DND-41 (cell line): ENCODE measurements at places on chromosomes 6 and 20.
A peak's percentile ranks its signal among the peaks of the same experiment; 100 is the strongest.

GRCh38 chr6:170583756-170584180, 669 bp downstream of the PDCD2 start:
- peaks cover 49% of the 10 kb centered on the region for H3K36me3 ChIP-seq
- H3K27me3 ChIP-seq = no peaks in the 10 kb centered on the region
- peaks cover 28% of the 10 kb centered on the region for H3K4me1 ChIP-seq
- peak overlapping the region; percentile 73 for H3K4me3 ChIP-seq

- H3K4me1 ChIP-seq = no peaks in the 10 kb centered on the region
- no peak for DNase-seq
- H3K27ac ChIP-seq = no peak overlapping the region
- no peaks in the 10 kb centered on the region for H3K36me3 ChIP-seq
- H3K27me3 ChIP-seq = peaks cover 7% of the 10 kb centered on the region
These were observed 44.3 kb upstream of the BCLAF1 start for GRCh38 chr6:136333824-136334464.

GRCh38 chr6:125192610-125192930, 39.0 kb downstream of the TPD52L1 start:
- H3K27me3 ChIP-seq = no peaks in the 10 kb centered on the region
- DNase-seq = no peak
- no peaks in the 10 kb centered on the region for H3K36me3 ChIP-seq
- H3K27ac ChIP-seq = no peak overlapping the region
- H3K4me1 ChIP-seq = peaks cover 5% of the 10 kb centered on the region; the same call in 1 of the 2 replicates

- H3K4me1 ChIP-seq = peaks cover 16% of the 10 kb centered on the region
- peak overlapping the region; percentile 12; the same call in 1 of the 2 replicates for H3K4me3 ChIP-seq
- H3K27me3 ChIP-seq = no peaks in the 10 kb centered on the region
- H3K27ac ChIP-seq = peak overlapping the region; percentile 65
- DNase-seq = peak; percentile 74
These were observed 9.0 kb upstream of the HSP90AB1 start for GRCh38 chr6:44237813-44238433.

DNA sequence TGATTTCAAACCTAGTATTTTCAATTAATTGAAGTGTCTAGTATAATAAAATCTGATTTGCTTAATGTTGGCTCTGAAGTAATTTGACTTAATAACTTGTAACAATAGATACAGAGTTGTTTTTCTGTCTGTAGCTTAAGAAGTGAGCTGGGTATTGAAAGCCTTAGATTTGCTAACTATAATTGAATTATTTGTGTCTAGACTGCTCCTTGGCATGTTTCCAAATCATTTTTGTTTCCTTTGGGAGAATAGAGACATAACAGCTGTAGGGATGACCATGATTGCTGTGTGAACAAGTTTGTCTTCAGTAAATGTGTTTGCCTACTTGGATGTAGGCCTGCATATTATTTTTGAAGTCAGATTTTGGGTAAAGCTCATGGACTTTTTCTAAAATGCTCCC, 115.4 kb downstream of the SCAF8 start:
- no peak for DNase-seq
- H3K27me3 ChIP-seq = no peaks in the 10 kb centered on the region
- H3K4me1 ChIP-seq = no peaks in the 10 kb centered on the region
- H3K4me3 ChIP-seq = no peak overlapping the region
- H3K36me3 ChIP-seq = peaks cover 47% of the 10 kb centered on the region

DNA sequence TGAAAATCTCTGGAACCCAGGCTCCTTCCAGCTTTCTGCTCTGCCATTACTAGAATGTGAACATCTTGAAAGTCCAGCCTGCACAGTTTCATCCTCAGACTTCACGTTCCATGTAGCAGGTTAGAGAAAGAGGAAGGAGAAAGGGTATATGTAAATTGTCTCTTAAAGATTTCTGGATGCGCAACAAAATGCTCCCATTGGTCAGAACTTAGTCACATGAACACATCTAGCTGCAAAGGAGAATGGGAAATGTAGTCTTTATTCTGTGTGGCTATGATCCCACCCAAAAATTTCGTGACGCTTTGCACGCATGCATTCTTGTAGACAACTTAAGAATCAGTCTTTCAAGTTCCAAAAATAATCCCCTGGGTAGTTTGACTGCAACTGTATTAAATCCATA, 46.4 kb upstream of the CHD6 start:
- peaks cover 19% of the 10 kb centered on the region for H3K27me3 ChIP-seq
- H3K27ac ChIP-seq = no peak overlapping the region
- no peak overlapping the region for H3K4me3 ChIP-seq
- DNase-seq = no peak

- DNase-seq = no peak
- no peaks in the 10 kb centered on the region for H3K4me1 ChIP-seq
- H3K27me3 ChIP-seq = peaks cover 35% of the 10 kb centered on the region
- no peaks in the 10 kb centered on the region for H3K36me3 ChIP-seq
- no peak overlapping the region for H3K4me3 ChIP-seq
These were observed 7.1 kb downstream of the PAX1 start for GRCh38 chr20:21712443-21713059.

DNA sequence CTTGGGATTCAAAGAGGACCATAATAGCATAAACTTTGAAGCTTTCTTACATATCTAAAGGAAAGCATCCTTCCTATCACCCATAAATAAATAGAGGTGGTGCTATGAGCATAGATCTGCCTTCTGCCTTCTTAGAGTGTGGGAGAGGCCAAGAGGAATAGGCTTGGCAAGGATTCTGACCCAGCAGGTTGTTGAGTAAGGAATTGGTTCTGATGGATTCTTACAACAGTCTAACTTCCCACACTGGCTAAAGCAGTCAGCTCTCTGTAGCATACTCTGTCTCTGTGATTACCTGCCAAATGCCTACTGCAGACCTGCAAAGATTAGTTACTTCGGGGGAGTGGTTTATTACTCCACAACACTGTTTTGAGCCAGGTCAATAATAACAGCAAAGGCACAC, 198.0 kb upstream of the RAB32 start:
- H3K4me1 ChIP-seq = no peaks in the 10 kb centered on the region
- H3K27ac ChIP-seq = no peak overlapping the region
- no peaks in the 10 kb centered on the region for H3K36me3 ChIP-seq
- no peak overlapping the region for H3K4me3 ChIP-seq

DNA sequence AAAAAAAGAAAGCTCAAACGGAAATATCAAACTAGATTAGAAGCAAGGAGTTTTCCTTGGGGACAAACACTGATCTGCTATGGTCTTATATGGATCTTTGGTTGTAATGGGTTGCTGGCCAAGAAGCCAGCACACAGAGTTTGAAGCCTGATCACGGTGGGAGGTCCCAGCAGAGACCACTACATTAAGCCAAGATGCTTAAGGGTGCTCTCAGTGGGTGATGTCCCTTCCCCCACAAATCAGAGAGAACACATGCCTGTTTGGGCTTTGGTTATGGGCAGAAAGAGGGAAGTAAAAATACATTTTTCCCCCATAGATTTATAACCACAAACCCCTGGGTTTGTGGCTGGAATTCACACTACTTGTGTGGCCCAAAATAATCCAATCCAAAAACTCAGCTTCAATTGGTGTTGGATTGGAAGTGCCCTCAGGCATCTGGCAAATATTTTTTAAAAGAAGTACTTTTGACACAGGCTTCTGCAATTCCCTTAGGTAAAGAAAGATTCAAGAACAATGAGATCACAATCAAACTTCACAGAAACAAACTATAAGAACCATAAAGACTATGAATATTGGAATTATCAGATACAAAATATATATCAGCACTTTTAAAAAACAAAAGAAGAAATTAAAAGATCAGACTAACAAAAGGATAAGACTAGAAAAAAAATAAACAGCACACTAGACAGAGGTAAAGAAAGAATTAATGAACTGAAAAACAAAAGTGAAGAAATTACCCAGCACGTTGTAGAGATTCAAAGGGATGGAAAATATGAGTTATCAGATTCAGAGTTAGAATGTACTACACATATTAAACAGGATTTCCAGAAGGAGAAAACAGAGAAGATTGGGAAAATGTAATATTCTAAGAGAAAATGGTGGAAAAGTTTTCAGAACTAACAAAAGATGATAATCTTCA, 44.7 kb downstream of the ESF1 start:
- no peaks in the 10 kb centered on the region for H3K27me3 ChIP-seq
- peak overlapping the region; percentile 30; the same call in 1 of the 2 replicates for H3K27ac ChIP-seq
- no peaks in the 10 kb centered on the region; the same call in 1 of the 2 replicates for H3K4me1 ChIP-seq
- DNase-seq = no peak

DNA sequence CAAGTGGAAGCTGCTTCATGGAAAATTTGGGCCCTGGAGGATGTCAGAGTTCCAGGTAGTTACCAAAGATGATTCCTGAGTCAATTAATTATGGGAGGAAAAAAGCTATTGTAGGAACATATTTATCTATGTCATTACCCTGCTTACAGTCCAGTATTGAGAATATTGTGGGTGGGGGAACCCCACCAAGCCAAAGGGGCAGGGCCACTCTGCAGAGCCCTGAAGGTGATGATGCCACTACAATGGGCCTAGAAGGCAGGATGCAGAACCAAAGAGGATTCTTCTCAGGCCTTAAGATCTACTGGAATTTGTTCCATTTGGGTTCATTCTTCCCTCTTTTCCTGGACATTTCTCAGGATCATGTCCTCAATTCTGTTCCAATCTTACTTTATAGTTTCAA, 375.2 kb upstream of the MARCKS start:
- no peak overlapping the region for H3K27ac ChIP-seq
- H3K36me3 ChIP-seq = no peaks in the 10 kb centered on the region

GRCh38 chr6:83381949-83382348, 48.9 kb downstream of the ME1 start:
- H3K36me3 ChIP-seq = no peaks in the 10 kb centered on the region
- H3K27me3 ChIP-seq = no peaks in the 10 kb centered on the region
- no peak overlapping the region for H3K27ac ChIP-seq
- no peak for DNase-seq

GRCh38 chr6:170165471-170166117, 125.3 kb downstream of the DLL1 start:
- no peaks in the 10 kb centered on the region for H3K4me1 ChIP-seq
- no peak overlapping the region for H3K27ac ChIP-seq
- no peak for DNase-seq

DNA sequence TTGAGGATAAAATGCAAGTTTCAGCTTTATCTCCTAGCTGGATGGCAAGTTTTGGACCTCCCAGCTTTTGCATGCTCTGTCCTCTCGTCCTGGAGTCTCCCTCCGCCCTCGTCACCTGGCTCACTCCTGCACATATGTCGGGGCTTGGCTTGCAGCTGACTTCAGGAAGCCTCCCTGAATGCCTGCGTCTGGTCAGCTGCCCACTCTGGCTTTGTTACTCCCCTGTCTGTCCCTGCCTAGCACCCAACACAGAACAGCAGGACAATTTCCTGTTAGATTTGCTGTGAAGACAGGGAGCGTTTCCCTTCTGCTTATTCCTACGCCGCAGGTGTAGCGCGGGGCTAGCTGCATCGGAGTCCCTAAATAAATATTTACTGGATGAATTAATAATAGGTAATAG, 5.4 kb downstream of the JPH2 start:
- H3K4me3 ChIP-seq = no peak overlapping the region
- no peaks in the 10 kb centered on the region for H3K36me3 ChIP-seq
- H3K4me1 ChIP-seq = no peaks in the 10 kb centered on the region
- no peak for DNase-seq
- H3K27me3 ChIP-seq = peaks cover 21% of the 10 kb centered on the region
- H3K27ac ChIP-seq = no peak overlapping the region

DNA sequence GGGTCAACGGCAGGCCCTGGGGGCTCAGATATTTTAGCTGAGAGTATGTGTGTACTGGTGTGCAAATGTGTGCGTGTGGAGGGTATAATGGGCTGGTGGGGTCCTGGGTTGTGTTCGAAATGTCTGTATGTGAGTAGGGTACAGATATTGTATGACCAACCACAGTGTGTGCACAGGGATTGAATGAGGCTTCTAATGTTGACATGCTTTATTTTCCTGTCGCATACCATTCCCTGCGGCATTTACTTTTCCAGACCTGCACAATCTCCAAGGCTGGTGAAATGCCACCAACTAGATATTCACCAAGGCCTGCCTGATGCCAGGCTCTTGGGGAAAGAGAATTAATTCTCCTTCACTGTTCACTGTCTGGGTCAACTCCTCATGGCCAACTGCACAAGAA, 441.4 kb upstream of the SULF2 start:
- no peaks in the 10 kb centered on the region for H3K4me1 ChIP-seq
- no peaks in the 10 kb centered on the region for H3K36me3 ChIP-seq
- H3K27ac ChIP-seq = no peak overlapping the region

GRCh38 chr20:52637201-52637600, 335.0 kb upstream of the TSHZ2 start:
- H3K36me3 ChIP-seq = no peaks in the 10 kb centered on the region
- no peak overlapping the region for H3K27ac ChIP-seq
- no peak for DNase-seq
- no peak overlapping the region for H3K4me3 ChIP-seq
- H3K4me1 ChIP-seq = no peaks in the 10 kb centered on the region

GRCh38 chr6:166691746-166692145, 64.7 kb upstream of the RPS6KA2 start:
- H3K4me3 ChIP-seq = no peak overlapping the region
- no peaks in the 10 kb centered on the region for H3K4me1 ChIP-seq
- no peak for DNase-seq
- H3K27ac ChIP-seq = no peak overlapping the region

GRCh38 chr6:162244031-162244430, 483.5 kb downstream of the PRKN start:
- DNase-seq = no peak
- H3K27ac ChIP-seq = no peak overlapping the region
- no peaks in the 10 kb centered on the region for H3K36me3 ChIP-seq
- no peaks in the 10 kb centered on the region for H3K4me1 ChIP-seq

DNA sequence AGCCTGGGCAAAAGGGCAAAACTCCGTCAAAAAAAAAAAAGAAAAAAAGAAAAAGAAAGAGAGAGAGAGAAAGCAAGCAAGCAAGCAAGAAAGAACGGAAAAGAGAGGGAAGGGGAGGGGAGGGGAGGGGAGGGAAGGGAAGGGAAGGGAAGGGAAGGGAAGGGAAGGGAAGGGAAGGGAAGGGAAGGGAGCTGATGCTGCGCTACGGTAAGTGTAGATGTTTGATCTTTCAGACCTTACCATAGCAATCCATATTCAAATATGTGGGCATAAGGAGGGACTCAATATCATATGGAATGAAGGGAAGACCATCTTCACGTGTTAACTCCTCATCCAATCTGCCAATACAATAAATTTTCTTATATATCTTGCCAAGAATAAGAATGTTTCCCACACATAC, 11.9 kb downstream of the DPPA5 start:
- DNase-seq = no peak
- H3K4me3 ChIP-seq = no peak overlapping the region
- no peaks in the 10 kb centered on the region for H3K36me3 ChIP-seq
- no peaks in the 10 kb centered on the region for H3K4me1 ChIP-seq

DNA sequence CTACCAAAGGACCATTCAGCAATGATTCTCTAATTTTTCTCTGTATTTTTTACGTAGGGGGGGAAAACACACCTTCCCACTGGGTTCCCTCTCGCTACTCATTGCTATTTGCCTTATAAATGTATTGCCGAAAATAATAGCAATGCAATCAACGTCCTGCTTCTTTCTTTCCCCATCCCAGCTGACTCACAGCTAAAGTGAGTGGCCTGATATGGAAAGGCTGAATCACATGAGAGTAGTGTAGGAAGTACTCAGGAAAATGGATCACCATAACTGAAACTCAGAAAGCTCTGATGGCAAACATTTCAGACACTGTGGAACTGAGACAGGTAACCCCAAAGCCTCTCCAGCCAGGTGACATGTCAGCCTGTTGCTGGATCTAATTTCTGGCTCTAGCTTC, 49.3 kb upstream of the SRPK1 start:
- H3K27me3 ChIP-seq = peaks cover 2% of the 10 kb centered on the region
- H3K36me3 ChIP-seq = no peaks in the 10 kb centered on the region
- H3K4me3 ChIP-seq = no peak overlapping the region

- DNase-seq = no peak
- no peak overlapping the region for H3K4me3 ChIP-seq
- H3K4me1 ChIP-seq = no peaks in the 10 kb centered on the region
- peaks cover 20% of the 10 kb centered on the region for H3K27me3 ChIP-seq
- no peaks in the 10 kb centered on the region for H3K36me3 ChIP-seq
- H3K27ac ChIP-seq = no peak overlapping the region
These were observed 48.0 kb downstream of the NFATC2 start for GRCh38 chr20:51494241-51495110.
